ENCODE measurements at places on chromosomes 6 and 20. TPM values are rescaled to one million over a fixed set of nuclear protein-coding genes. Genes with fewer than 3 reads are reported as not detected.

The BEND6 gene
- total RNA-seq, result not detected

The HLA-DQA1 gene
- total RNA-seq, result not detected

The PSORS1C1 gene
- total RNA-seq, result 0.41 TPM

The GRM1 gene
- not detected for total RNA-seq

The CASS4 gene
- 5.1 TPM for total RNA-seq

The ADGRB3 gene
- not detected for total RNA-seq

Measured in activated naive CD4-positive, alpha-beta T cell treated with anti-CD3 and anti-CD28 coated beads, Interleukin-2, amount 50 U/mL, for 72 hours (primary cell).